ENCODE measurements at places on chromosomes 5 and 9.

DNA sequence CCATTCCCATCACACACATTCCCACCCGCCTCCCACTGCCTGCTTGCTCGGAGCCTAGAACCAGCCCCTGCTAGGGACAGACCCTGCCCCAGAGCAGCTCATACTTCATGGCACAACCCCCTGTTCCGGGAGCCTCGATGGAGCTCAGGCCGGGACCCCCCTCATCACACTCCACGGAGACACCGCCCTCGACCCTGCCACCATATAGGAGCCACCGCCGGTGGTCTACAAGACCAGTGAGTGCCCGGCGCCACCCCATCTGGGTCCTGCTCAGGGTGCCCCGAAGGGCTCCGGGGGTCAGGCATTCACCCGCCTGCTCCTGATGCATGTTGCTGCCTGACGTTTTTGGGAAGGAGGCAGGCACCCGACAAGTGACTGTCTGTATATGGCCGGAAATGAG, 65.5 kb upstream of the RXRA start:
- DNase-seq, result no peak

GRCh38 chr5:74948031-74948546, 81.9 kb upstream of the FAM169A start:
- no peak for DNase-seq

DNA sequence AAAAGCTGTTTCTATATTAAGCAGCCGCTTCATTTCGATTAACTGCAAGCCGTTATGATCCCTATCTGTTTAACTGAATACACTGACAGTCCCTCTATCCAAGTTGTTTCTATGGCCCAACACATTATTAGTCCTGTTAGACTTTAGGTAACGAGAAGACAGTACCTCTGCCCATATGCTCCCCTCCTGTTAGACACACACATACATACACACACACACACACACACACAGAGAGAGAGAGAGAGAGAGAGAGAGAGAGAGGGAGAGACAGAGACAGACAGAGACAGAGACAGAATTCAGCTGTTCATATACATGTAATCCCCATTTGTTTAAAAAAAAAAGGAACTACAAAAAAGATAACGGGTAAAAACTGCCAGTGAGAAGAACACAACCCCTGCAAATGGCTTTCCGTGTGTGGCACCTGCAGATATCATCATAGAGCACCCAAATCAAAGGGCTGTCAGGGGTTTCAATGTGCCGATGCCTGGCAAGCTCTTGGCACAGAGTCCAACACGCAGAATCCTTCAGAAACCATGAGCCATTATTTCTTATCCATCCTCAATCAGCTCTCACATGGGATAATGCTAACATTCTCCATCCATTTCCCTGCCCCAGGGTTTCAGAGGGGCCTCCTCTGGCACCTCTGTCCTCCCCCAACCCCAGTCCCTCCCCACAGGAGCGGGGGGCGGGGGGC, 144.0 kb downstream of the MYO10 start:
- DNase-seq, result no peak

DNA sequence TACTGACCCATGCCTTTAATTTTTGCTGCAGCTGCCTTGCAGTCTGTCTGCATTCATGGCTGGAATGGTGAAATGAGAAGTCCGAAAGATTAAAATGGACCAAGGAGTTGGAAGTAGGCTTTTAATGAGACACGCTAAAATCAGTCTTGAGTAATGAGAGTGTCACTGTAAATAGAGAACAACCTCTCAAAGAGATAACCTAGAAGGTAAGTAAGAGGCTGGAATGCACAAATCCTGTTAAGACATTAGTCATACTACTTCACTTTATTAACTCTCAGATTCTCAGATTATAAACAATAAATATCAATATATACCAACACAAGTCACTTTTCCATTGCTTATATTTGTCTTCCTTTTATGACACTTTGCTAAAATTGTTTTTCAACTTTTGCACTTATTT, 880.6 kb upstream of the C9orf72 start:
- DNase-seq, result no peak
